ENCODE measurements at places on chromosomes 11 and 22. TPM values are rescaled to one million over a fixed set of nuclear protein-coding genes. Genes with fewer than 3 reads are reported as not detected.

- peak; percentile 72 for DNase-seq
These were observed 14.8 kb upstream of the MFNG start for GRCh38 chr22:37500745-37501609.

DNA sequence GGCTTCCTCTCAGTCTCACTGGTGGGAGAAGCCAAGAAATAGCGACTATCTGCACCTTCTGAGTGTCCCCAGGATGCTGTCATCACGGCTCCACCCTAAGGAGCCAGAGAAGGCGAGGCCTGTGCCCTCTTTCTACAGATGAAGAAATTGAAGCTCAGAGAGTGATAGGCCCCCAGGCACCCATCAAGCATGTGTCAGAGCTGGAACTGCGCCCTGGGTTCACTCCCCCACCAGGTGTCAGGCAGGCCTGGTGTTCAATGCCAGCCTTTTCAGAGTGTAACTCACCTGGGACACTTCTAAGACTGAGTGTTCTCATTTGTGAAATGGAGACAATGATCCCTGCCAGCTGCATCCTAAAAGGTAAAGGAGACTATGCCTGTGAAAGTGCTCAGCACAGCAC, 127.3 kb upstream of the SEZ6L start:
- no peak for DNase-seq

GRCh38 chr22:38753948-38754750, 1.6 kb downstream of the SUN2 start:
- DNase-seq = peak; percentile 89

DNA sequence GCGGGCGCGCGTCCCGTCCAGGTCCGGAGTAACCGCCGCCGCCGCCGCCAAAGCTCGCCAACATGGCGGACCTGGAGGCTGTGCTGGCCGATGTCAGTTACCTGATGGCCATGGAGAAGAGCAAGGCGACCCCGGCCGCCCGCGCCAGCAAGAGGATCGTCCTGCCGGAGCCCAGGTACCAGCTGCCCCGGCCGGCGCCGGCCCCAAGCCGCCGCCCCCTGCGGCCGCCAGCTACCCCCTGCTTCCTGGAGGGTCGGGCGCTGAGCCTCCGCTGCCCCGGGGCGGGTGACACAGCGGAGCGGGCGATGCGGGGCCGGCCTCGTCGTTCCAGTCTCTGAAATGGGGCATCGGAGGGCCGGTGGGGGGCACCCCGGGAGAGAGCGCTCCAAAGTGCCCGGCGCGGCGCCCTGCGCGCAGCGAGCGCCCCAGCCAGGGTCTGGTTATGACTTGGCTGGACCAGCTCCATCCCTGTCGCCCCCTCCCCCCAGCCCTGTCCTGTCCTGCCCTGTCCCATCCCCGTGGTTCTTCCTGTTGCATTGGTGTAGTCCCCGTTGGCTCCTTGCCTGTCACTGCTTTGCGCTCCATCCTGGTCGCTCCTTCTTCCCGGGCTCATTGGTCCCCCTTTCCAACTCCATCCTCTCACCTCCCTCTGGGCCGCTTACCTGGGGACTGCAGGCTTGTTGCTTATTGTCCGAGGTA, 653 bp downstream of the GRK3 start:
- peak; percentile 79 for DNase-seq

DNA sequence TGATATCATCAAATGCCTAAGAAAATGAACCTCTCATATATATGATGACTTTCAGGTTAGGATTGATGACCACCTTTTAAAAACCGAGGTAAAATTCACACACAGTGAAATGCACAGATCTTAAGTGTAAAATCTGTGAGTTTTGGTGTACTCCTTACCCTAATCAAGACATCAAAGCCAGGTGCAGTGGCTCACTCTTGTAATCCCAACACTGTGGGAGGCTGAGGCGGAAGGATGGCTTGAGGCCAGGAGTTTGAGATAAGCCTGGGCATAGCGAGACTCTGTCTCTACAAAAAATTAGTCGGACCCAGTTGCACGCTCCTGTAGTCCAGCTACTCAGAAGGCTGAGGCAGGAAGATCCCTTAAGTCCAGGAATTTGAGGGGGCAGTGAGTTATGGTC, 140.4 kb downstream of the UVRAG start:
- no peak for DNase-seq

The TPBGL gene
- not detected for total RNA-seq

All from H7 (cell line).